NCI-H1436 (cell line): ENCODE measurements at places on chromosomes 2 and 18.

GRCh38 chr2:164000176-164000575, 264.4 kb upstream of the FIGN start:
- no peak for DNase-seq

DNA sequence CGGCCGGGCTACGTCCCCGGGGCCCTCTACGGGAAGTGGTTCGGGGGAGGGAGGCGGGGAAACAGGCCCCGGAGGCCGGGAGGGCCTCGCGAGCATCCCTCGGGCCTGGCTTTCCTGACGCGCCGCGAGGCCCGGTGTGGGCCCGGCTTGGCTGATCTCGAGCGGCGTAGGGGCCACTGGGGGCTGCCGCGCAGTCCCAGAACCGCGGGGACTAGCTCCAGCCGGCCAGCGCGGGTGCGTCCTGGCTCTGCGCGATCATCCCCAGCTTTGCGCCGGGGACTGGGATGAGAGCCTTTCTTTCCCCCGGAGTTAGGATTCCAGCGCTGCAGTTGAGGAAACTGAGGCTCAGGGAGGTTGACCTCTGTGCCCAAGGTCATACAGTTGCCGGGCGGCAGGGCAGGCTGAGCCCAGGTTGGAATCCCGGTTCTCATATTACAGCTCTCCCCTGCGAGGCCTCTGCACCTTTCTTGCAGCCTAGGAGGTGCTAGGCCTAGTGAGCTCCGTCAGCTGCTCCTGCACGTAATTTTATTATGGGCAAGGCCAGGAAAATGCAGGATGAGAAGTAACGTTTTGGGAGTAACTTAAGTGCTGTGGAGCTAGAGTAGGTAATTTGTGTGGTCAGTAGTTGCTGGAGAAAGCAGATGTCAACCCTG, 501 bp downstream of the LPIN1 start:
- DNase-seq: no peak

- no peak for DNase-seq
Measured at GRCh38 chr2:138601458-138602165, 100.0 kb downstream of the SPOPL start.

GRCh38 chr18:68121308-68121707, 593.6 kb downstream of the TMX3 start:
- DNase-seq: no peak

DNA sequence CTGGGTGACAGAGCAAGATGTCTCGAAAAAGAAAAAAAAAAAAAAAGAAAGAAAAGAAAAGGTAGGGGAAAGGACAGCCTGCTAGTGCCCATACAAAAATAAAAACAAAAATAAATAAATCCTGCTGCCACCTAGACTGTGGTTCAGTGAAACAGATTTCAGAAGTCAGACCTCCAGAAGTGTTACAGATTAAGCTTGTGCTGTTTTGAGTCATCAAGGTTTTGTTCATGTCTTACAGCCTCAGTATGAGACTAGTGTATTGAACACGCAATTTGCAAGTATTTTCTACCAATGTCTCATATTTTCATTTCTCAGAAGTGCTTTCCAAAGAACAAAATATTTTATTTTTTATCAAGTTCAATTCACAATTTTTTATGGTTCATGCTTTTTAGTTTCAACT, 720.4 kb upstream of the GYPC start:
- no peak for DNase-seq

- no peak for DNase-seq
Measured at GRCh38 chr2:66596256-66596655, 161.3 kb downstream of the MEIS1 start.

- DNase-seq: no peak
Measured at GRCh38 chr2:64982311-64982857, 6.8 kb upstream of the SLC1A4 start.

DNA sequence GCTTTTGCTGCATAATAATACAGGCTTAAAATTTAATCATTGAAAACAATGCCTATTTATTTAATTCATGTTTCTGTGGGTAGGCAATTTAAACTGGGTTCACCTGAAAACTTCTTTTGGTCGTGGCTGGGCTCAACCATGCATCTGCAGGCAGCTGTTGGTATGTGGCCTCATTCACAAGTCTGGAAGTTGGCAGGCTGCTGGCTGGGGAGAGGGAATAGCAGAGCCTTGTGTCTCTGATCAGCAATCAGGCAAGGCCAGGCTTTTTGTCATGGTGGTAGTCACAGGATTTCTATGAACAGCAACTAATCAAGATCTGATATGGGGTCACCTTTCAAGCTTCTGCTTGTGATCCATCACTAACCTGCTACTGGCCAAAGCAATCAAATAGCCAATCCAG, 130.1 kb upstream of the KCNJ3 start:
- DNase-seq: no peak

- DNase-seq: no peak
Measured at GRCh38 chr2:120919771-120920453, 184.2 kb downstream of the GLI2 start.

GRCh38 chr2:104826016-104826415, 27.9 kb upstream of the POU3F3 start:
- no peak for DNase-seq

DNA sequence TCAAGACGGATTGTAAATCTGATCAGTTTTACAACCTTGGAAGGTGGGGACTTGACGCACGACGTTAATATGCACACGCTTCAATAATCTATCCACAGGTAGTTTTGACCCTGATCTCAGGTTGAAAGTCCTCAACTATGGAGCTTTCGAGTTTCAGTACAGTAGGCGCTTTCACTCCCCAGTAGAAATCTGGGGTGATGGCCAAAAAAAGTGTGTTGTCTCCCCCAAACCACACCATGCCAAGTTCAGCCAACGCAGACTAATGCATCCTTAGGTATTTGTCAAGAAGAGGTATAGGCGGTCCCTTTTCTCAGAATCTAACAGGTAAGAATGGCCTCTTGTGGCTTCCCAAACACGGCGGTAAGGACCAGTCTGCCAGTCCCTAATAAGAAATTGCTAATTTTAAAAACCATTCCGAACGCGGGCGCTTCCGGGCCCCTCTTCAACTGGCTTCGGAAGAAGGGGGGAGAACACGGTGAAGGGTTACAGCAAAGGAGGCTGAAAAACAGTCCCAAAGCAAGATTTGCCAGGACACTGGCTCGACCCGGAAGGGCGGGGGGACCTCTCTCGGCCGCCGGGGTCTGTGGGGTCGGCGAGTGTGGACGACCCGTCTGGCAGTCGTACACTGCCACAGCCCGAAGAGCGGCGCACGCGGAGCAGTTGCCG, 659 bp downstream of the FAM210A start:
- DNase-seq: no peak

DNA sequence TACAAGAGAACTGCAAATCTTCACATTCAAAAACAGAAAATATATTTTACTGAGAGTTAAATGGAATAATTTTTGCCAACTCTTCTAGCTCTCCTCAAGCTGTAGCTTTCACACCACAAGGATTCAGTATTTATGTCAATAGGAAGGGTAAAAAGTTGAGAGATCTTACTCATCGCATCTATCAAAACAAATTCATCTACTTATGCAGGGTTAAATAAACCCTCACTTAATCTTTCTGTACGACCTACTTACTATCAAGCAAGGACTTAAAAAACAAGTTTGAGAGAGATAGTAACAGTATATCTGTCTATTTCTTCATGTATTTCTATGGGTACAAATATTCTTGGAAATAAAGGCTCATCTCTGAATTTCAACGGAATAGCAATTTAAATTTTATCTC, 35.5 kb downstream of the SIGLEC15 start:
- DNase-seq: no peak

GRCh38 chr2:20212459-20212870, 12.5 kb downstream of the SDC1 start:
- DNase-seq: no peak

DNA sequence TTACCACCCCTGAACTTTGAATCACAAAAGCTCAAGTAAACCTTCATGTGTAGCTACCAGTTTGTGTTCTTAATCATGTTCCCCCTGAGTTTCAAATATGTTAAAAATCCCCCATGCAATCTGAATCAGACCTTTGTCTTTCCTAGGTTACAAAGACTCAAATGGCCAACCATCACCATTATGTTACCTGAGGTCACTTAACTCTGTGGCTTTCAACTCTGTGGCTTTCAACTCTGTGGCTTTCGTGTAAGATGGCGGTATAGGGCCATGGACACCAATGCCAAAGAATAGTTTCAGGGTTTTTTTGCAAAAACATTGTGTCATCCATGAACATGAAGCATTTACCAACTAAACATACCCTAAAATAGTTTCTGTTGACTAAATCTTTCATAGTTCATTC, 6.7 kb downstream of the ERMN start:
- no peak for DNase-seq

GRCh38 chr2:14927021-14927564, 294.6 kb downstream of the LRATD1 start:
- DNase-seq: no peak

GRCh38 chr2:133039531-133039930, 369.5 kb upstream of the LYPD1 start:
- no peak for DNase-seq

- DNase-seq: no peak
Measured at GRCh38 chr2:68870215-68870614, 982 bp downstream of the BMP10 start.

DNA sequence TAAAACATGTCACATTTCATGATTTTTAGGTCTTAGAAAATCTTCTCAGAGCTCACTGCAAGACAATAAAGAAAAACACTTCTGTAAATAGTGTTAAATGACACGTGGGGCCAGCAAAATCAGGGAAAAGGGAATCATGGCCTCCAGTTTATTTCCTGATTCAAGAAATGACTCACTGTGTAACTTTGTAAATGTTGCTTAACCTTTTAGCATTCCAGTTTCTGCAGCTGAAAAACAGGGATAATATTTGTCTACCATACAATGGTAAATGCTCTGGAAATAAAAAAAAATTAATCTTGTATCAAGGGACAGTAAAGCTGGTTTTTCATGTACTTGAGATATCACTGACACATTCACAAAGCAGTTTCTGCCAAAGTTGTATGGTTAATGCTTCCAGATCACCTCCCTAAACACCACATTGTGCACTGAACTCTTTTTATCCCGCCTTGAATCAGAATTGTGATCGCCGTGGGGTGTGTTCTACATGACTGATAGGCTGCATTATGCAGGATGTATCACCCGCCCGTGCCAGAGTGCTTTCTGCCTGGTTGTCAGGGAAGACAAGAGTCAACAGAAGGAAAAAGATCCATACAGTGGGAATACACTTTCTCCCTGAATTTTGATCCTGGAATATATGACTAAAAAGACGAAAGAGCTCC, 238.8 kb downstream of the IKZF2 start:
- no peak for DNase-seq

DNA sequence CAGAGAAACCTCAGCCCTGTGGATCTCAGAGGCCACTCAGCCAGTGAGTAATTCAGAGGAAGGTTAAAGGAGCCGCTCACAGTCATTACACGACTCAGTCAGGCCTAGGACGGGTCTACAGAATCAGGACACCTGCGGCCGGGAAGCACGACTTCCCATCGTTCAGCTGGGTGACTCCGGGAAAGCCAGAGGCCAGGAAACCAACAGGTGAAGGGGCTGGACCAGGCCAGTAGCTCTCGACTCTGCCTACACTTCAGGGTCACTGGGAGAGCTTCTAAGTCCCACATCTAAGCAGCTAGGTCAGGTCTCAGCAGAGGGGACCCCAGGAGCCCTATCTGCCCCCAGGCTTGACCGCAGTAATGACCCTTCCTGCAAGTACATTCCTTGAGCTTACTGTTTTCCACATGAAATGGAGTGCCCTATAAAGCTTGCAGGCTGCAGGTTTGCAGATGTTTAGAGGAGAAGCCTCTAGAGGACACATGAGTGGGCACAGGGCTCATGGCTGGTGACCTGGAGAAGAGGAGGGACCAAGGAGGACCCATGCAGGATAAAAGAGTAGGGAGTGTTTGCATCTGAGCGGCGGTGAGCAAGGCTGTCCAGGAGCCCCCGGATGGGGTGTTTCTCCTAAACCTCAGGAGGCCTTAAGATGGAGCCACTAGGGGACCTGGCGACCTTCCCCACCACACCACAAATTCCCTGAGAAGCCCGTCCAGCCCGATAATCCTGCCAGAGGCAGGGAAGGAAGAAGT, 9.5 kb downstream of the DIPK1C start:
- DNase-seq: no peak

DNA sequence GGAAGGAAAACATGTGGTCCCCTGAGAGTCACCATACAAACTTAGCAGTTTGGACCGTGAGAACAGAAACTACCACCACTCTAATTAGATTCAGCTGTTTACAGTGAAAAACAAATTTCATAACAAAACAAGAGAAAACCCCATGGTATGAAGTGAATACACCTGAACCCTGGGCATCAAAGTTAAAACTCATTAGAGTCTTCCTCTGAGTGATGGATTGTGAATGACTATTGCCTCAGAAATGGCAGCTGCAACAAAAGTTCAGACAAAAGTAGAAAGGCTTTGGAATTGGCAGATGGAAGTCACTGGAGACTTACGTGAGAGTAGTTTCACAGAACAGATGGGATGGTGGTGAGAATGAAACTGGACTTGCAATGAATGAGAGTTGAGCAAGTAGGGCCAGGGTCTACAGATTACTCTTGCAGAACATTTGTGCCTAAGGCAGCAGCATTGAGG, 98.0 kb downstream of the AAK1 start:
- no peak for DNase-seq

DNA sequence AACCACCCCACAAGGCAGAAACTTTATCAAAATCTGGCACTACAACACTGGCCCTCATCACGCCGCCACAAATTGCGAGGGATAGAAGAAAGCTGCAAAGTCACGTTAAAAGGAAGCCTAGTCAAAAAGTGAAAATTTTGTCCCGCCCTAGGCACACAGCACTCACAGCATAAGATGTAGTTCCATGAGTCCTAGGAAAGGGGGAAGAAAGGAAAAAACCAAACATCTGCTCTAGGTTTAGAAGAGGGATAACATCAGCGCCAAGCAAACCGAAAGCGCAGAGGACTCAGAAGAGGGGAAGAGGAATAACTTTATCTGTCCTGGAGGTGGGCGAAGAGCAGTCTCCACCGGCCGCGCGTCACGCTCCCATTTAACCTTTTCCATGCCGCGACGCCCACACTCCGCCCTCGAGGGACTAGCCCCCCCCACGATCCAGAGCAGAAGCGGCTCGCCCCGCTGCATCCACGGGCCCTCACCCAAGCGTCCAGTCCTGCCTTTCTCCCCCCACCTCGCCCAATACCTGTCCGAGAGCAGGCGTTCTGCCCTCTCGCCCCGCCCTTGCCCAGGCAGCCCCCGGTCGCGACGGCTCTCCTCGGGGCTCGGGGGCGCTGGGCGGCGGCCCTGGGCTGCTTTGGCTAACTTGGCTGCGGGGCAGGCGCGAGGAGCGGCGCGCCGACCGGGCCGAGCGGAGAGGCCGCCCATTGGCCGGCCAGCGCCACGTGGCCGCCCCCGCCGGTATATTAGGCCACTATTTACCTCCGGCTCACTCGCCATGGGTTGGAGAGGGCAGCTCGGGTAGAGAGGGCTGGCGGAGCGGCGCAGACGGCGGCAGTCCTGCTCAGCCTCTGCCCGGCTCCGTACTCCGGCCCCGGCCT, at the start of gene HOXD1:
TSS of gene HOXD1 (plus strand) at position 770 of the 875 bp plus-strand sequence. CDS start 134 bp downstream, outside the sequence.
- DNase-seq: peak; percentile 48

GRCh38 chr2:106107509-106108131, 86.5 kb downstream of the UXS1 start:
- no peak for DNase-seq

- DNase-seq: no peak
Measured at GRCh38 chr2:120881981-120882788, 146.5 kb downstream of the GLI2 start.
